LoVo (cell line): ENCODE measurements at places on chromosomes 2 and 18.
A peak's percentile ranks its signal among the peaks of the same experiment; 100 is the strongest.

DNA sequence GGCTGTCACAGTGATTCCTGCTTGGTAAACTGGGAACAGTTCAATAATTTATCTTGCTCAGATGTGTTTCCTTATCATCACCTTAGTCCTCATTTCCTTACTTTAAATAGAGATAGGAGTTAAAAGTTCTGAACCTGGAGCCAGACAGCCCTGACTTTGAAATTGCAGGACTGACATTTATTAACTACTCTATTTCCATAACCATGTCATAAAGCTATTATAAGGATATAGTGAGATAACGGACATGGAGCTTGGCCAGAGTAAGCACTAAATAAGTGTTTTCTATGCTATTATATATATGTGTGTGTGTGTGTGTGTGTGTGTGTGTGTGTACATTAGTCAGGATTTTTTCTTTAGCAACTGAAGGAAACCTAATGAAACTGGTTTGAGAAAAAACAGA is 13.1 kb downstream of the NT5DC4 start:
- DNase-seq: no peak

- no peak for DNase-seq
Measured at GRCh38 chr2:218295029-218295428, 2.7 kb upstream of the TMBIM1 start.

DNA sequence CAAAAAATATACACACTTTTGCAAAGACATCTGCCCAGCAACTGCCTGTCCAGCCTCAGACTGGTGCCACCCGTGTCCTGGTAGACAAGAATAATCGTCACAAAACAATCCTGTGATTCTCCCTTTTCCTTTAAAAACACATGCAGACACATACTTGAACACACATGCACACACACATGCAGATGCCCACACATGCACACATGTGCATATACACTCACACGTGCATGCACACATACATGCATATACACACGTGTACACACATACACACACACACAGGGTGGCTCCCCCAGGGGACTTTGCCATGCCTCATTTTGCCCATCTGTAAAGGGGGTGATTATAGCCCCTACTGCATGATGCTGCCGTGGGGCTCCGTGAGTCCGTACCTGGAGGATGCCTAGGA is 24.9 kb upstream of the ALPP start:
- no peak for DNase-seq

GRCh38 chr2:235485362-235485761 is 8.5 kb upstream of the AGAP1 start:
- no peak for DNase-seq

DNA sequence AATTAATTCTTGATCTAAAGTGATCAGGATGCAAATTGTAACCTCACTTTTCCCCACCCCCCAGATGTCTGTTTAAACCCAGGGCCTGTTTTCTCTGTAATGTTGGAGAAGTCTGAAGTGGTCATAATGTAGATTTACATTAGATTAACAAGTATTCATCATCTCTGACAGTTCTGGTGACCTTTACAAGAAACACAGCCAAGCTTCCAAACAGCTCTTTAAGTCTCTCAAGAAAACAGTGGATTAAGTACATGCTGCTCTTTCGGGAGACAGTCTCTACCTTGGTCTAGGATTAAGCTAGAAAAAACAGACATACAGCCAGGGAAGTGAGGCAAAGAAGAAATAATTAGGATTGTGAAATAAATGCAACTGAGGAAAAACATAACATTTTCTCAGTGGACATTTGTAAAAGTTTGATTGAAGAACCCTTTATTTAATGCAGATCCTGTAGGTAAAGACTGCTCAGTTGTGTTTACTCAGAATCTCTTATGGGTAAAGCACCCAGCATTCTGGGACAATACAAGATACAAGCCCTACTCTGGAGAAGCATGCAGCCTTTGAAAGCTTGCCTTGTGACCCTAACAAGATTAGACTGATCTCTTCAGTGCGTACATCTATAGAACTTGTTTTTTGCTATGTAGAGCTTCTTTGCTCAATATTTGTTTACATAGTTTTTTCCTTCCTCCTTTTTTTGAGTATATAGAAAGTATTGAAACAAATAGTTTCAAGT is 203.9 kb downstream of the PHLPP1 start:
- no peak for DNase-seq

DNA sequence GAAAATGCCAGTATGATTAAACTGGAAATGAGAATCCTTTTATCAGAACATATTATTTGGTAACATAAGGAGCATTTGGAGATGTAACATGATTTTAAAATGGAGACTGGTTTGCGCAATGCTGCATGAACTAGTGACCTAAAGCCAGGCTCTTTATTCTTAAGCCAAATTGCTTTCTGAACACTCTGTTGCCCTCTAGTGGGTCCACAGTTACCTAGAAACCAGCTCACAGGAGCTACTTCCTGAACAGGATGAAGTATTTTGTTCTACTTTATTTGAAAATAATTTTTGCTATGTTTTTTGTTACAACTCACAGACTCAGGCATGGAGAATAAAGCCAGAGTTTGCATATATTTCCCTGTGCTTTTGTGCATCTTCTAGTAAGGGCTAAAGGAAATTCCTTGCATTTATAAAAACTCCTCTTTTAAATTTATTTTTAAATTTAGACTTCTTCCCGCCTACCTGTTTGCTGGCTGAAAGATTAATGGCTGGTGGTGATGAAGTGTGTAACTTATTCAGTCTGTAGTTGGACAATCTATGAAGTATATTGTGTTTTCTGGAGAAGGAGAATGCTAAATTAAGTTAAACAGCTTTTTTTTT is 146.7 kb downstream of the PARD3B start:
- DNase-seq: peak; percentile 67

DNA sequence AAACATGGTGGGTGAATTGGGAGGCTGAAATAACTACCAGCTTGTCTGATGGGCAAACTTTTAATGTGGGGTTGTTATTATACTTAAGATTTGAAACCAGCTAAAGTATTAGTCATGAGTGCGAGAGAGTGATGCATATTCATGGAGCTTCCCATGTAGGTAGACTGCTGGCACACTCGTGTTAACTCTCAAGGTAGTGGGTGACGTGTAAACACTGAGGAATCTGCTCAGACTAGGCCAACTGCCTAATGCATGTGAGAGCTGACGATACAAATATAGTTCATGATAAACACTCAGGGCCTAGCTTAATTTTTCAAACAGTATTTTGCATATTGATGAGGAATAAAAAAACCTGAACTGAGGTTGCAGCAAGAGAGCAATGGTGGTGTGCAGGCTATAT is 1165.7 kb upstream of the PIK3C3 start:
- DNase-seq: no peak

- DNase-seq: no peak
Measured at GRCh38 chr2:189997016-189997415, 65.5 kb downstream of the MSTN start.

DNA sequence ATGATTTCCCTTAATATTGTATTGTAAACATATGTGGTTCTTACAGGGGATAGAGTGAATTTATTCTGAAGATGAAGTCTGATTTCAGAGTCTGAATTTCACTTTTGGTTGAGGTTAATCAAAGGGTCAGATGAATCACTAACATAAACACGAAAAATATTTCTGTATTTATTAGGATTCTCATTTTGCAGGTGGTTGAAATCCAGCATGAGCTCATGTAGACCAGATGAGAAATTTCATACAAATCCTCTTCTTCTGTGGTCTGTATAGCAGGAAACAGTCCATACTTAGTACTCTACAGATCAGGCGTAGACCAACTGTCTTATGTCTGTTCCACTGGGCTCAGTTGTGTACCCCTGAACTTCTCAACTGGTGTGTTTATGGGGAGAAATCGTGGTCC is 157.8 kb downstream of the BABAM2 start:
- DNase-seq: no peak

GRCh38 chr18:61856678-61857077 is 36.1 kb downstream of the RNF152 start:
- no peak for DNase-seq

DNA sequence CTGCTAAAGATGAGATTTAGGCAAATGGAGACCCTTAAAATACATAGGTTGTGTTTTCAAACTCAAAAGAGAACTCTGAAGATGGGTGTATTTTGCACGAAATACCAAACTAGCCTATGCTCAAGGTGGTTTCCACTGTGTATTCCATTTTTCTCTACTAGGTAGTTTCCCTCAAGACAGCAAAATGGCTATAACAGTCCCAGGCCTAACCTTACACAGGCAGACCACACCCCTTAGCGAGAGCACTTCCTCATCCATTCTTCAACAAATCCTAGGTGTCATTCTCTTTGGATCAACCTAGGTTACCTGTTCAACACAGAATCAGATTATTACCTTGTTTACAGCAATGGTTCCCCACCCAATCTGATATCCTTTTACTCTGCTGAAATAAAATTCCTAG is 42.6 kb downstream of the HNRNPLL start:
- DNase-seq: no peak

DNA sequence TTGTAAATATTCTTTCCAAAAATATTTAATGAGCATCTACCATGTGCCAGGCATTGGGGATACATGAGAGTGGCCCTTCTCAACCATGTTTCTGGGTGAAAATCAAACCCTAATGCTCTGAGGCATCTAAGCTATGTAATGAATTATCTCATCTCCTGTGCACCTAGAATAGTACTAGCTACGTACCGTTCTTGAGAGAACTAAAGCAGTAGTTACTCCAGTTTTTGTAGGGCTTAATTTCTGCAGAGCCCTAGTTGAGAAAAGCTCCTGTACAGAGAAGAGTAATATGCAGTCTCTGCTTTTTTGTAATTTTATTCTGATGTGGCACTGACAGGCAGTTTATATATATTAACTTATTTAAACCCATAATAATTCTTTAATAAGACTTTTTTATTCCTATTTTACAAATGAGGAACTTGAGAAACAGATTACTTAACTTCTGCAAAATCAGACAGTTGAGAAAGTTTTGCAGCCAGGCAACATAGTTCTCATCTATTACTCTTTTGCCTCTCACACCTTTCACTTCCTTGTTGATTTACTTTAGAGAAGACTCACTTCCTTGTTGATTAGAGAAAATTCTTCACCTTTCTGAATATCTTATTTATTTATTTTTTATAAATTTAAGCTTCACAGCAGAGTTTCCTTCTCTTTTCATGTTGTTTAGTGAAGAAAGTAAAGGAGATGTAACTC is 3.1 kb downstream of the SPOPL start:
- no peak for DNase-seq
